ENCODE measurements at places on chromosomes 5 and 9.

GRCh38 chr5:78424665-78425064 is 64.2 kb downstream of the SCAMP1 start:
- no peak for DNase-seq

GRCh38 chr5:5667136-5667554 is 244.7 kb downstream of the ICE1 start:
- no peak for DNase-seq

DNA sequence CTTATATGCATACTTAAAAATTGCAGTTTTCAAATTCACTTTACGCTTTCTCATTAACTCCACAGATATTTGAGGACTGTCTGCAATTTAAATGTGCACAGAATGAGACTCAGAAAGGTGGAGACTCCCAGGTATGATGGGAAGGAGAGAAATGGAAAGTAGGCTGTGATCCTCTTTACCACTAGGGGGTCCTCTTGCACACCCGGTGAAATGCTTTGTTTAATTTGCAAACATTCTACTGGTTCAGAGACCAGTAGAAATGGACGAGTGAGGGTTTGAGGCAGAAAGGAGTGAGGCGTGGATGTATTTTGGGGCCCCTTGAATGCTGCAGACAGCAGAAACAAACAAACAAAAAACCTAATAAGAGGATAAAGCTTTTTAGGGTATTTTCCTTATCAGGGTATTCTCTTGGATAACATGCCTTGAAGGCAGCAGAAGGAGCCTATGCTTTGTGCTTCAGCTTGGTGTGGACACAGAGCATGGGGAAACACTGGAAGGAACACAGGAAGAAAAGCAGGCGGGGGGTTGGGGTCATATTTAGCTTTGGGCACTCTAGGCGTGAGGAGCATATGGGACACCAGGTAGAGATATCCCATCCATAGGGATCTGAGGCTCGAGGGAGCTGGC is 410.1 kb downstream of the DMRT2 start:
- DNase-seq = no peak

GRCh38 chr9:127330501-127330900 is 65.9 kb downstream of the GARNL3 start:
- no peak for DNase-seq

- no peak for DNase-seq
These were observed 17.2 kb upstream of the SIL1 start for GRCh38 chr5:139215107-139215975.

All from NCI-H460 (cell line).